ENCODE measurements at places on chromosomes 13 and 19.

DNA sequence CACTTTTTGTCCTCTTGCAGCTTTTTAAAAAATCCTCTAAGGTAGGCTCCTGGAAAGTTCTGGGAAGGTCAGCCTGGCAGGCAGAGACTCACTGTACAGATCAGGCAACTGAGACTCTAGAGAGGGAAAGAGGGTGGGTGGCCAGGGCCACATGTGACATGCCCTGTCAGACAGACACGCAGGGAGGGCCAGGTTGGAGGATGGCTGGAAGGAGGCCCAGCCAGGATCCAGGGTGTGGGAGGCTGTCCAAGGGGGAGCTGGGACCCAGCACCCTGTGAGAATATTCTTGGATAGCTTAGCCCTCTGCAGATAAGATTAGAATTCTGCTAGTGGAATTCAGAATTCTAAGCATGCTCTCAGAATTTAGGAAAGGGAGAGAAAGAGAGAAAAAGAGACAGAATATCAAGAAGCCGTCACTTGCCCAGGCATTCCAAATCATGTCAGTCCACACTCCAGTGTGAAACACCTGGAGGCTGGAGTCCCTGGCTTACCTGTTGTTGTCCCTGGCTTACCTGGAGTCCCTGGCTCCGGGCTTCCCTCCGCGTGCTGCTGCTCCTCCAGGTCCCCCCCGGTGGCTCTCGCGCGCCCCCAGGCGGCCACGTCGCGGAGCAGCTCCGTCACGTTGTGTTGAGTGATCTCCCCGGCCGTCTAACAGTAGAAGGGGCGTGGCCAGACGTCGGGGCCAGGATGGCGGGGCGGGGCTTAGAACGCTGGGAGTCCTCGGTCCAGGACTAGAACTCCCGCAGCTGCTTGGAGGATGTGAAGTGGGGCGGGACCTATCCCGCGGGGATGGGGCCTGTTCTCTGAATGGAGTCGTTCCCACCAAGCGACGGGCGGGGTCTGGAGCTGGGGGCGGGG lies 2.8 kb upstream of the TNNI3 start:
- peak; percentile 65 for DNase-seq

DNA sequence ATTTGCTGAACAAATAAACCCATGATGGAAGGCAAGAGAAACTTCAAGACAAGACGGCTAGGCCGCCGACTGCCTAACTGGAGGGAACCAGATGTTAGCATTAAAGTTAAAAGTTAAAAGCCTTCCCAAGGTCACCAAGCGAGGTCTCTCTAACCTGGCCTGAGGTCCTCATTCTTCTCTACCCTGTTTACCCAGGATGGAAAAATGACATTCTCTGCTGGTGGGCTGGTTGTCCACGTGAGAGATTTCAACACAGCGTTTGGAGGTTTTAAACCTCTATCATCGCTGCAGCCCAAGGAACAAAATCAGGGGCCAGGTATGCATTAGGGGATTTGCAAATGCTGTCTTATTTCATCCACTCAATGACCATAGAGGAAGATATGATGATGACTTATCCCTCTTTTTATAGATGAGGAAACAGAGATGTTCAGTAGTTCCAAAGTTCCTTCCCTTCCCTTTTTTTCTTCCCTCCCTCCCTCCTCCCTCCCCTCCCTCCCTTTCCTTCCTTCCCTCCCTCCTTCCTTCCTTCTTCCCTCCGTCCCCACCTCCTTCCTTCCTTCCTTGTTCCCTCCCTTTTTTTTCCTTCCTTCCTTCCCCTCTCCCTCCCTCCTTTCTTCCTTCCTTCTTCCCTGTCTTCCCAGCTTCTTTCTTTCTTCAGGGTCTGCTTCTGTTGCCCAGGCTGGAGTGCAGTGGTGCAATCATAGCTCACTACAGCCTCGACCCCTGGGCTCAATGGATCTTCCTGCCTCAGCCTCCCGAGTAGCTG lies 79.7 kb downstream of the INSR start:
- no peak for DNase-seq

- DNase-seq: no peak
Measured at GRCh38 chr13:31042481-31043165, 110.2 kb downstream of the TEX26 start.

- DNase-seq: no peak
Measured at GRCh38 chr13:21208652-21209154, 32.2 kb downstream of the MRPL57 start.

DNA sequence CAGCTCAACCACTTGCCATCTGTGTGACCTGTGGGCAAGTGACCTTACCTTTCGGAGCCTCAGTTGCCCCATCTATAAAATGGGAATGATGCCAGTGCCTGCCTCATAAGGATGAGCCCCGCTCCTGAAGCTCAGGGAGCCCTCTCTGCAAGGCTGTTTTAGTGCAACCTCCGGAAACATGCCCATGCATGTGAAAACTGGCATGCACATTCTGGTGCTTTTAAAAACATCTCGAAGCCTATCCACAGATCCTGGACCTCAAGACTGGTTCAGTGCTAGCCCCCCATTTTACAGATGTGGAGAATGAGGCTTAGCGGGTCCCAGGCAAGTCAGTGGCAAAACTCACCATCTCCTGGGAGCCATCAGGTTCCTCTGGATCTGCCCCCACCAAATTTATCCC lies 5.6 kb downstream of the CADM4 start:
- DNase-seq: no peak

DNA sequence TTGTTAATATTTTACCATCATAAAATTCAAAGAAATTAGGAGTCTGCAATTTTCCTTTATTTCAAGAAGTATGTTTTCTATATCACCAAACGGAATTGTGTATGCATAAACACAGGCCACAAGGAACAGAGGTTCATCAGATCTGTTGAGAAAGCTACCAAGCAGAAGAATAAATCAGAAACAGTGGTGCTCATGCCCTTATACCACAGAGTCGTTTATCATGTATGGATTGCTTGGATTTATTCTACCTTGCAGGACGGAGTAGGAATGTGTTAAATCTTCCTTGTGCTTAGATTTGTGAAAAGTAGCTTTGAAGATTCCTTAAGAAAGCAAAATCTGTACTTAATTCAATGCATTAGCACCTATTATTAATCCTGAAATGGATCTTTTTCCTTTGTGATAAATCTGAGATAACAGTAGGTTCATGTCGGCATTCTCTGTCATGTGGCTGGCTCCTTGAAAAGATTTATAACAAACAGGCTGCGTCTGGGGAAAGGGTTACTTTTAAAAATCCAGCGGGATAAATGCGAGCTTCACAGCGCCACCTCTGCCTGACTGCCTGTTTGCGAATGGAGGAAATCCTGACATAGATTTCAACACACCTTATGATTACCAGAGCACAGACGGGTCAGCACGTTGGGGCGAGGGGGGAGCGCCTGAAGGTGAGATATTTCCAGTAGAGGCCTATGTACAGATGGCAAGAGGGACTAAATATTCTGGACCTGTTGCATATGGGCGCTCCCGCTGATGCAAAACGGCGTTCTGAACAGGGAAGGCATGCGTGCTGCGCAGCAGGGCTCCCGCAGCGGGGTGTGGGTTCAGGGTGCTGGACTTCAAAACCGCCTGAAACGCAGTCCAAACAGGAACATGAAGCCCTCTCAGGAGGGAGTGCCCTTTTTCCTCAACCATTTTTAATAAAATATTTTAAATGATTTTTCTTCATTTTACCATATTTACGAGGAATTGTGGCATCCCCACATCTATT lies 445.5 kb upstream of the SGCG start:
- no peak for DNase-seq

DNA sequence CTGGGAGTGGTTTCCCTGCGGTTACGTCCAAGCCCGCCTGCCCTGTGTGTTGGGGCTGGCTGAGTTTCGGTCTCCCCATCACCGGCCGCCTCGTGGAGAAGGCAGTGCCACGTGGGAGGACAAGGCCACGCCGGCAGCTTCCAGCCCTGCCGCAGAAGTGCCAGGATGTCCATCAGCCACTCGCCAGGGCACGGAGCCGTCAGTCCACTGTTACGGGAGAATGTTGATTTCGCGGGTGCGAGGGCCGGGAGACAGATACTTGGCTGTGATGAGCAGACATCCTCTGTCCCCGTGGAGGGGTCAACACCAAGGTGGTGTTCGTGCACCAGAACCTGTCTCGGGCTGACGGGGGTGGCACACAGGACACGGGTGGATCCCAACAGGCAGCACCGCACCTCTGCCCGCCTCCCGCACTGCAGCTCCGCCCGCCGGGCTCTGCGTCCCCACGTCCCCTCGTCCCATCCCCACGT lies 86.4 kb upstream of the MCF2L start:
- no peak for DNase-seq

- DNase-seq: no peak
Measured at GRCh38 chr13:48892688-48893075, 83.0 kb upstream of the FNDC3A start.
